Foreskin keratinocyte (primary cell): ENCODE measurements at places on chromosomes 13 and 19. TPM values are rescaled to one million over a fixed set of nuclear protein-coding genes. Genes with fewer than 3 reads are reported as not detected.

GPR12 gene
- polyA plus RNA-seq = not detected in 2 replicates

OR7C1 gene
- polyA plus RNA-seq = not detected in 2 replicates

NCCRP1 gene
- polyA plus RNA-seq = 0.23 and 0.46 TPM in 2 replicates

TRMT1 gene
- 43.4 and 44.8 TPM in 2 replicates for polyA plus RNA-seq

XPO4 gene
- polyA plus RNA-seq = 3.3 and 3.6 TPM in 2 replicates

PPP1R37 gene
- 16.6 and 17.5 TPM in 2 replicates for polyA plus RNA-seq

ACP7 gene
- 0.81 and 0.97 TPM in 2 replicates for polyA plus RNA-seq

CEACAM3 gene
- polyA plus RNA-seq = not detected in 2 replicates

THAP8 gene
- polyA plus RNA-seq = 2.2 and 2.5 TPM in 2 replicates

SLC25A41 gene
- polyA plus RNA-seq = 0.18 and 0.25 TPM in 2 replicates

PCSK4 gene
- polyA plus RNA-seq = 1.0 and 1.1 TPM in 2 replicates

LRRC63 gene
- polyA plus RNA-seq = 0.02 TPM in 1 of 2 replicates, not detected in the other

- DNase-seq = no peak
These were observed 191.5 kb downstream of the TEX29 start for GRCh38 chr13:111511805-111512504.

- DNase-seq = no peak
These were observed 101.8 kb downstream of the FAM216B start for GRCh38 chr13:42883142-42883541.

GRCh38 chr19:16520986-16521624 is 21.1 kb downstream of the CHERP start:
- DNase-seq = no peak

DNA sequence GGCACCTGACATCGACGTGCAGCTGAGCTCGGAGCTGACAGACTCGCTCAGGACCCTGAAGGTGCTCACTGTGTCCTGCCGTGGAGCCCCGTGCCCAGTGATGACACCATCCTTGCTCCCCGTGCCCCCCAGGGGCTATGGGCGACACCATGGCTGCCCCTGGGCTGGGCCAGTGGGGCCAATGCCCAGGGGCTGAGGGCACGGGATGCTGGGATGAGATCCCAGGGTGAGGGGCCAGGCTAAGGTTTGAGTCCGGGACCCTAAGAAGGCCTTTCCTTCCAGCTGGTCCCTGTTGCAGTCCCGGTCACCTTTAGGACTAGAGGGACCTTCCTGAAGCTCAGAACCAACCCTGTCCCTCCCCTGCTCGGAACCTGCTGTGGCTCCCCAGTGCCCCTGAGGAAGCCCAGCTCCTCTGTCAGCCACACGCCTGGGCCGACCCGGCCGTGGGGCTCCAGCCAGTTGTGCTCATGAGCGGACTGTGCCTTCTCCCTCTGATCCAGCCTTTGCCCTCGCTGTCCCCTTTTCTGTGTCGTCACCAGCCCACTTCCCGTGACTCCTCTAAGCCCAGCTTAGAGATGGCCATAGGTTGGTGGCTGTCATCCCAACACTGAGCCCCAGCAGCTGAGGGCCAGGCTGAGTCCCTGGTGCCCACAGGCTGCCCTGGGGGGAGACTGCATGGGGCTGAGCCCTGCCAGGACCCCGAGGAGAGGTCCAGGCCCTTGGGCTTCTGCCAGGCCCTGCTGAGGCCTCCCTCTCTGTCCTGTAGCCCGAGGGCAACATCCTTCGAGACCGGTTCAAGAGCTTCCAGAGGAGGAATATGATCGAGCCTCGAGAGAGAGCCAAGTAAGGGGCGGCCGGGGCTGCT is 10.6 kb downstream of the NOP53 start:
- no peak for DNase-seq

- no peak for DNase-seq
These were observed 9.1 kb upstream of the SPACA7 start for GRCh38 chr13:112366907-112367646.

GRCh38 chr19:35403116-35403760 is 32.4 kb downstream of the GPR42 start:
- DNase-seq = no peak

- peak; percentile 82 for DNase-seq
These were observed at the start of gene RUBCNL for GRCh38 chr13:46387064-46387851. TSS of gene RUBCNL (minus strand) at chr13:46387252. CDS start at chr13:46372475, 14,777 bp downstream.

DNA sequence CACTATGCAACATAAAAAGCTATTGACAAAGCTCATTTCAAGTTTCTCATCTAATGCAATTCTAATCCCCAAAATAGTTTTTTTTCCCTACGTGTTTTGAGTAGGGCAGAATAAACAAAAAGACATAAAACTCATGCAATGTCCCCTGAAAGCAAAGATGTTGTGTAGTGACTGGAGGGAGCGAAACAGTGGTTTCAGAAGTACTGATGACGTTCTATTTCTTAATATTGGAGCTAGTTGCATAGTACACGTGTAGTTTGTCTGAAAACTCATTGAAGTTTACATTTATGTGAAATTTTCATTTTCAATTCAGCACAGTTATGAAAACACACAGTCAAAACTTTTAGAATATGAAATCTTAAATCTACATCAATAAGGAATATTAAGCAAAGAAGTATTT is 31.6 kb downstream of the USP12 start:
- no peak for DNase-seq

- DNase-seq = no peak
These were observed 267.1 kb upstream of the EDNRB start for GRCh38 chr13:78185700-78186099.

- DNase-seq = no peak
These were observed 20.6 kb downstream of the ZNF701 start for GRCh38 chr19:52590728-52591127.

DNA sequence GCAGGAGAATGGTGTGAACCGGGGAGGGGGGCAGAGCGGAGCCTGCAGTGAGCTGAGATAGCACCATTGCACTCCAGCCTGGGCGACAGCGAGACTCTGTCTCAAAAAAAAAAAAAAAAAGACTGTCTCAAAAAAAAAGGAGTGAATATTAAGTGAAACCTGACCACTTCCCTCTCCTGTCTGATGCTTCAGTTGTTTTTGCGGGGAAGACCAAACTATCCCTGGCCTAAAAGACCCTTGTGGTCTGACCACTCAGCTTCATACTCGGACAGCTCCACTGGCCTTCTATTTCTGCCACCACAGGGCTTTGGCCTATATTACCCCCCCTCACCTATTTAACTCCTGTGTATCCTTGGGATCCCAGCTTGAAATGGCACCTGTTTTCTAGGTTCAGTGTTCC is 2.3 kb downstream of the CLASRP start:
- DNase-seq = no peak

DNA sequence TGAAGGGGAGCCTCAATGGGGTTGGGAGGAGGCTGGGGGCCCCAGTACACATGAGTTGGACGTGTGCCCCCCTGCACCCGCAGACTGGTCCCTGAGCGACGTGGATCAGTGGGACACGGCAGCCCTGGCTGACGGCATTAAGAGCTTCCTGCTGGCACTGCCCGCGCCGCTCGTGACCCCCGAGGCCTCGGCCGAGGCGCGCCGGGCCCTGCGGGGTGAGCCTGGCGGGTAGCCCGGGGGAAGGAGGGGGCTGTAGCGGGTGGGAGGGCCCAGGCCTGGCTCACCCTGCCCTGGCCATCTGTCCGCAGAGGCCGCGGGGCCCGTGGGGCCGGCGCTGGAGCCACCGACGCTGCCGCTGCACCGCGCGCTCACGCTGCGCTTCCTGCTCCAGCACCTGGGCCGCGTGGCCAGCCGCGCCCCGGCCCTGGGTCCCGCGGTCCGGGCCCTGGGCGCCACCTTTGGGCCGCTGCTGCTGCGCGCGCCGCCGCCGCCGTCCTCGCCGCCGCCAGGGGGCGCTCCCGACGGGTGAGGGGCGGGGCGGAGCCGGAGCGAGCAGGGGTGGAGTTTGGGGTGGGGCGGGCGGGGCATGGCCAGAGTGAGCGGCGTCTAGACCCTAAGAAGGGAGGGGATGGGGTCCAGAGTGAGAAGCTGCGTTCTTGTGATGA is 8.1 kb downstream of the PIK3R2 start:
- no peak for DNase-seq

DNA sequence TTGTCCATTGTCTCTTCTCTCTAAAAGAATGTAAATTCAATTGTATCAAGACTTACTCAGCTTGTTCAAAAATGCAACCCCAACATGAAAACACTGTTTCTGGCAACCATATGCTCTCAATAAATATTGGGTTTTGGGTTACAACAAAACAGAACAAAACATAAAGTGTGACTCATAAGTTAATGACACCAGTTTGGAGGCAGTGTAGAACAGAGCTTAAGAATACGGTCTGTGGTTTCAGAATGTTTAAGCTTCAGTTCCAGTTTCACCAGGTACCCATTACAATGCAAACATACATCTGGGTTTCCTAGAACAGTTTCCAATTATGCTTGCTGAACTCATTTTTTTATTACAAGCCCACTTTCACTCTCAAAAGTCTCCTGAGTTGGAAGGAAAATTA is 285.8 kb upstream of the PCDH9 start:
- no peak for DNase-seq

DNA sequence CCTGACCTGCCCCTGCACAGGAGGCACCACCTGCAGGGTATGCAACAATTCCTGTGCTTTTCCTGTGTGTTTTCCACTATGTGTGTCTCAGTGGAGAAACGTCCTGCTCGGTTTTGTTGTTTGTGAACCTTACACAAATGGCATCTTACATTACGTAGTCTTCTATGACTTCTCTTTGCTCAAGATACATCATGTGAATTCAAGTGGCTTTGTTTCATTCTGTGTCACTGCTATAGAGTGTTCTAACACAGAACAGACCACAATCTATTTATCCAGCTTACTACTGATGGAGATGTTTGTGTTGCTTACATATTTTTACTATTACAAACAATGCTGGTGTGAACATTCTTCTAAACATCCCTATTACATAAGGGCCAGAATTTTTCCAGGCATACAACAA is 97.7 kb downstream of the ANKRD10 start:
- no peak for DNase-seq

GRCh38 chr13:41034881-41035280 is 15.8 kb upstream of the ELF1 start:
- no peak for DNase-seq

- DNase-seq = no peak
These were observed 5.1 kb upstream of the RETN start for GRCh38 chr19:7663706-7664105.

DNA sequence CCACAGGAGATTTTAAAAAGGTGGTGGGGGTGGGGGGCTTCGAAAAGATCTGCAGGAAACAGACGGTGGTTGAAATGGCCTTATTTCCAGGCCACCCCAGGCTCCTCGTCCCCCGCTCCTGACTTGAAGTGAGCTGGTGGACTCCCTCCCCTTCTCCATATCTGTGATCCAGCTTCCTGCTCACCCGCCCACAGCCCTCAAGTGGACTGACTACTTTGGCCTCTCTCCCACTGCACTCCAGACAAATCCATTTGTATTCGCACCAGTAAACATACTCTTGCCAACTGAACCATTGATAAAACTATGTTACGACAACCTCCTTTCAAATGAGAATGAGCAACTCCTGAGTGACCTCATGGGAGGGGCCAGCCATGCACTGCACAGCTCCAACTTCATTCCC is 259.5 kb downstream of the COL4A1 start:
- no peak for DNase-seq

- DNase-seq = no peak
These were observed 402.5 kb upstream of the HTR2A start for GRCh38 chr13:47299304-47299703.

- DNase-seq = peak; percentile 29
These were observed 12.7 kb downstream of the CEACAM21 start for GRCh38 chr19:41588497-41589209.

GRCh38 chr19:1276628-1277022 is 1.3 kb downstream of the FAM174C start:
- DNase-seq = no peak

DNA sequence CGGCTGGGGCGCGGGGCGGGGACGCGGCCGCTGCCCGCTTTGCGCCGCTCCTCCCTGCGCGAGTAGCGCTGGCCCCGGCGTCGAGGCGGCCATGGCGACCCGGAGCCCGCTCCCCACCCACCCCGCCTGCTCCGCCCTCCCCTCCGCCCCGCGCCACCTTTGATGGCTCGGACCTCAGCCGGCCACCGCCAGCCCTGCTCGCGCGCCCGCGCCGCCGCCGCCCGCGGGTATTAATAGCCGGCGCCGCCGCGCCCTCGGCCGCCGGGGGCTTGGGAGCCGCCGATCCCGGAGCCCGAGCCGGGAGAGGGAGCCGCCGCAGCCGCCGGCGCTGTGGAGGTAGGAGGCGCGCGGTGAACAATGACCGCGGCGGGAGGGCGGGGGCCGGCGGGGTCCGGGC is 261 bp downstream of the FARP1 start:
- no peak for DNase-seq

GRCh38 chr19:43719378-43719868 is 3.5 kb downstream of the IRGC start:
- DNase-seq = no peak

DNA sequence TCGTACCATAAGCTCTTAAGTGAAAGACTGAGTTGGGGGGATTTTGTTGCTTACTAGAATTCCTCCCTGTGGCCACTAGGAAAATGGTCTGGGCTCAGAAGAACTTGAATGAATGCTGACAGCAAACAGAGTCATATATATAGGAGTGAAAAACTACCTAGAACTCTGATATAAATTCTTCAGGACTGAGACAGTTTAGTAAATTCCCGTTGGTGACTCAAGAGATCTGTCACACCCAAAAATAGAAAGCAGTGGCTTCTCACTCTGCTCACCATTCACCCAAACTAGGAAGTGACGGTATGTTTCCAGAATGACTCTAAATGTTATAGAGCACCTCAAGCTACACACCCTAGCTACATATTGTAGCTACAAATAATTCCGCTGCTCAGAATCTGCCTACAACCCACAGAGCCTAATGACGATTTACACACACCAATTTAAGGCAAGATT is 116.2 kb downstream of the TBC1D4 start:
- DNase-seq = peak; percentile 92

GRCh38 chr19:48186541-48186991 is 16.1 kb downstream of the ZSWIM9 start:
- no peak for DNase-seq

- no peak for DNase-seq
These were observed 73.5 kb downstream of the PDS5B start for GRCh38 chr13:32659736-32660135.

DNA sequence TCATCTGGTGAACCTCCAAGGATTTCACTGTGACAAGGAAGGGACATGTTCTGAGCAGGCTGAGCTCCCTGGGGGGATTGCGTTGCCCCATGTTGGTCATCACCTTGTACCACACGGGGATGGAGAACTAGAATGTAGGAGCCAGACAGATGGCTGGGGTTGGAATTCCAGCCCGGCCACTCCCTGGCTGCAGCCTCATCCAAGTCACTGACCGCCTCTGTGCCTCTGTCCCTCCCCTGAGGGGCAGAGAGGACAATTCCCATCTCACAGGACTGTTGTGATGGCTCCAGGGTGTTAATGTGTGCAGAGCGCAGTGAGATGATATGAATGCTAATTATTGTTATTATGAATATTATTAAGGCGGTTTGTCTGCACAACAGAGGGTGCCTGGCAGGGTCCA is 24.1 kb downstream of the ADGRL1 start:
- DNase-seq = no peak

GRCh38 chr13:29511106-29511796 is 84.2 kb downstream of the SLC7A1 start:
- DNase-seq = no peak
